ENCODE measurements at places on chromosomes 7 and 10. TPM values are rescaled to one million over a fixed set of nuclear protein-coding genes. Genes with fewer than 3 reads are reported as not detected.

GRCh38 chr10:96651998-96652431 is 65.2 kb upstream of the TM9SF3 start:
- peaks cover 100% of the 10 kb centered on the region for H3K4me1 ChIP-seq
- peak; percentile 89 for DNase-seq
- H3K36me3 ChIP-seq: peaks cover 51% of the 10 kb centered on the region
- H3K27me3 ChIP-seq: no peaks in the 10 kb centered on the region
- peak overlapping the region; percentile 46 for H3K27ac ChIP-seq

DNA sequence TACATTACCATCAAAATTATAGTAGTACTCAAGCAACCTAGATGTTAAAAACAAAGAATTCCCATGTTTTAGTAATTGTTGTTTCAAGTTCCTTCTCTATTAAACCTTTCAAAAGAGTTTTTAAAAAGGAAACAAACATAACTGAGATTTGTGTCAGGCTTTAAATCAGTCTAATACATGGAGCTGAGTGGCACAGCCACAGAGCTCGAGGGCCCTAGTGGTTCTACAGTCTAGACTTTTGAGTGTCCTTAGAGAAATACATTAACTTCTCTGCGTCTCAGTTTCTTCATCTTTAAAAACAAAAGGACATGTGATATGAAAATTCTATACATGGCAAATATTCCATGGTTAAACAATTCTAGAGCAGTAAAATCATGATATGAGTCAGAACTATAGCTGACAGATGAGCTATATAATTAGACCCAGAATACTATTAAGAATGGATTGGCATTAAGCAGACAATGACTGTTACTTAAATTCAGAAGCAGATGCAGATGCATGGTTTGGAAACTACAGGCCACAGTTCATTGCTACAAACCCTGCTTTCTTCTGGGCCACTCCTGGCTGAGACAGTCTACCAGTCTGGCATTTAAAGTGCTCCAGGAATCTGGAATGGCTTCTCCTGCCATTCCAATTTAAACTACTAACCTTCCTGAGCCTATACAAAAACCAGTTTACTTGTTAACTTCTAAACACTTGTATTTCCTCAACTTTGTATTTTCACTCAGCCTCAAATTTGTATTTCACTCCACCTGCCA is 77.4 kb downstream of the EPC1 start:
- H3K27me3 ChIP-seq: no peaks in the 10 kb centered on the region
- DNase-seq: no peak
- no peak overlapping the region for H3K4me3 ChIP-seq
- H3K27ac ChIP-seq: no peak overlapping the region

DNA sequence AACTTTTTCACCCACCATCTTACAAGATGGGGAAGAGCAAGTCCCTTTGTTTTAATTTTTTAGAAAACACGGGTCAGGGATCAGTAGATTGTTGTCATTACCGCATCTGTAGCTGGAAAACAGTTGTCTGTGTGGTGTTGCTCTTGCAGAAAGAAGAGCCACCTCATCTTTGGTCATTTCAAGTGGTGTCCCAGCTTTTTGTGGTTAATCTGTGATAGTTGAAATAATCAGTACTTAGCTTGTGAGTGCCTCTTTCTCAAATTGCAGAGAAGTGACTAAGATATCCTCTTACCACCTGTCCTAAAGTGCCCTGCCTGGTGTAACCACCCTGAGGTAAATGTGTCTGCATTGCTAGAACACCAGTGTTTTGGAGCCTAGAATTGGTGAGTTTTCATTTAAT is 5.5 kb downstream of the PRPF18 start:
- H3K4me3 ChIP-seq: no peak overlapping the region
- peaks cover 15% of the 10 kb centered on the region for H3K36me3 ChIP-seq
- H3K27me3 ChIP-seq: no peaks in the 10 kb centered on the region
- peaks cover 28% of the 10 kb centered on the region for H3K4me1 ChIP-seq
- no peak for DNase-seq

DNA sequence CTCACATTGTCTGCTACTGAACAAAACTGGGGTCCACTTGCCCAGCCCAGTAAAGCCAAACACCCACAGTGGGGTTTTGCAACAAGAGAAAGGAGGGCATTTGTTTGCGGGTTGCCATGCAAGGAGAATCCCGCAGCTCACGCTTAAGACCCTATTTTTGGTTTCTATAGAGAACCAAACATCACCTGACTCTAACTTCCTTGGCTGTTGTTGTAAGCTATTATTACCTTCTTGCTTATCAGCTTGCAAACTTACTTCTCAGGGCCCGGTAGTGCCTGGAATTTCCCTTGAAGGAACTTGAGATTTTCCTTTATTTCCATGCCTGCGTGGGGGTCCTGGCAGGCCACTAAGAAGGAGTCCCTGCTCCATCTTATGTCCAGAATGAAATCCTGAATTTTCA is 20.7 kb downstream of the IFIT3 start:
- H3K27ac ChIP-seq: peak overlapping the region; percentile 78
- no peaks in the 10 kb centered on the region for H3K27me3 ChIP-seq
- H3K36me3 ChIP-seq: no peaks in the 10 kb centered on the region
- peaks cover 23% of the 10 kb centered on the region for H3K4me1 ChIP-seq
- DNase-seq: no peak

Gene SLC18A3
- total RNA-seq: not detected

DNA sequence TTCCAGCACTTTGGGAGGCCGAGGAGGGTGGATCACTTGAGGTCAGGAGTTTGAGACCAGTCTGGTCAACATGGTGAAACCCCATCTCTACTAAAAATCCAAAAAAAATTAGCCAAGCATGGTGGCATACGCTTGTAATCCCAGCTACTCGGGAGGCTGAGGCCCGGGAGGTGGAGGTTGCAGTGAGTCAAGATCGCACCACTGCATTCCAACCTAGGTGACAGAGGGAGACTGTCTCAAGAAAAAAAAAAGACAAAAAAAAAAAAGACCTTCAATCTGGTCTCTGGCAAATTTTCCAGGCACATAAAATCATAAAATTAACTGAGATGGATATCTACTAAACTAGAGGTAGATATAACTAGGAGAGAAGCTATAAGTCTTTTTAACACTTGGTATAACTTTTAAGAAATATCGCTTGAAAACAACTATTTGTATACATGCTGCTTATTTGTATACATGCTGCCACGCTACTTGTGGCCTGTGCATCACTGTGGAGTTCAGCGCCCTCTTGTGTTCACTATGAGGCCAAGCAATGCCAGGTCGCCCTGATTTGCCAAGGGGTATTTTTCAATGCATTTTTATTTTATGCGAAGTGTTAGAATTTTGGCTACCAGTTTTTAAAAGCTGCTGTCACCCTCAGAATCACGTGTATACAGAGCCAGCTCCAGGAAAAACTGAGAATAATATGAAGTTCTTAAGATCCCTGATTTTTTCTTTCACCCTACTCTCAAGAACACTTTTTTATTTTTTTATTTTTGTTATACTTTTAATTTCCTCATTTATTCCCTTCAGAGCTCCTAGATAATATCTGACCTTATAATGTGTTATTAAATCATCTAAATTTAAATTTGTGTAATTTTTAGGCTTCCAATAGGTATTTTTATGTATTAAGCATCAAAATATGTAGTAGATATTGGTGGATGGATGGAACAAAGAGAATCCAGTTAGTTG is 26.7 kb downstream of the CYCS start:
- H3K4me1 ChIP-seq: peaks cover 6% of the 10 kb centered on the region
- H3K4me3 ChIP-seq: no peak overlapping the region
- H3K27ac ChIP-seq: no peak overlapping the region
- no peaks in the 10 kb centered on the region for H3K36me3 ChIP-seq

- H3K27me3 ChIP-seq: no peaks in the 10 kb centered on the region
- no peaks in the 10 kb centered on the region for H3K4me1 ChIP-seq
- H3K4me3 ChIP-seq: no peak overlapping the region
- no peaks in the 10 kb centered on the region for H3K36me3 ChIP-seq
Observed at GRCh38 chr7:106384373-106384772, 99.6 kb upstream of the NAMPT start.

GRCh38 chr10:132469197-132469884 is 68.2 kb upstream of the INPP5A start:
- no peak overlapping the region for H3K4me3 ChIP-seq
- peaks cover 23% of the 10 kb centered on the region for H3K4me1 ChIP-seq
- H3K27me3 ChIP-seq: no peaks in the 10 kb centered on the region
- peak; percentile 72 for DNase-seq
- H3K27ac ChIP-seq: peak overlapping the region; percentile 28

DNA sequence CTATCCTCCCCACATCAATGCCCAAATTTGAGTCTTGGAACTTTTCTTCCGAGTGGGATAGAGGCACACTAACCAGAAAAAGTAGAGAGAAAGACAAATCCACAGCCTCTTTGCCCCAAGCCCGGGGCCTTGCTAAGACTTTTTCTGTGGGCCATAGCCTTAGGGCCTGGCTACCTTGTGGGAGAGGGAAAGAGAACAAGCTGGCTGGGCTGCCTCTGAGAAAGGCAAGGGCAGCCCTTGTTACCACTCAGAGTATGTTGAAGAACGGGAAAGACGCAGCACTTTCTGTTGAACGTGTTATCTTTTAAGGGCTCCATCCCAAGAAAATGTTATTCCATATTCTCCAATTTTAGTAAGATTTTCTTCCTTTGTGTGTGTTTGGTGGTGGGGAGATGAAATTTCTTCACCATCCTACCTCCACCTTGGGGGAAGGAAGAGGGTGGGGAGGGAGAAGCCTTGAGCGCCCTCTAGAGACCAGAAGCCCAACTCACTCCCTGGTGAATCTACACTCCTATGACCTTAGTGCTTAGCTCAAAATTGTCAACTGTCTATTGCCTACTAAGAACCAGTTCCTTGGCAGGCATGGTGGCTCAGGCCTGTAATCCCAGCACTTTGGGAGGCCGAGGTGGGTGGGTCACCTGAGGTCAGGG is 3.9 kb upstream of the NRF1 start:
- H3K36me3 ChIP-seq: no peaks in the 10 kb centered on the region
- no peak overlapping the region for H3K4me3 ChIP-seq
- H3K27ac ChIP-seq: peak overlapping the region; percentile 64
- H3K27me3 ChIP-seq: no peaks in the 10 kb centered on the region
- no peak for DNase-seq

DNA sequence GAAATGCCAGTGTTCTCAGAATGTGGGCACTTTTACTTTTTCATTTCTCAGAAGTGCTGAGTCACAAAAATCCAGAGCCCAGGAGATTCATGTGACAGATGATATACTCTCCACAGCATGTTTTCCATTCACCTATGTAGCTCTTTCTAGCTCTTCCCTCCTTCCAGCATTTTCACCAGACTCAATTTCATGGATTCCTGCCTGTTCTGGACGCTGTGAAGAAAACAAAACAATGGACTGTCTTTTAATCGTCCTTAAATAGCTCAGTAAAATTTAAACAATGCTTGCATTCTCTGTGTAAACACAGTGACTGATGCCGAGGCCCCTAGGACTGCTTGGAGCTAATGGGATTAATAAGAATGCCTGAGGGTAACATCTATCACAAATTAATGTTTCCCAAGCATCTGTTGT is 25.5 kb downstream of the ZNF713 start:
- no peak overlapping the region for H3K4me3 ChIP-seq
- no peak overlapping the region for H3K27ac ChIP-seq
- H3K4me1 ChIP-seq: no peaks in the 10 kb centered on the region

Gene IFIT3
- 22.4 TPM for total RNA-seq

DNA sequence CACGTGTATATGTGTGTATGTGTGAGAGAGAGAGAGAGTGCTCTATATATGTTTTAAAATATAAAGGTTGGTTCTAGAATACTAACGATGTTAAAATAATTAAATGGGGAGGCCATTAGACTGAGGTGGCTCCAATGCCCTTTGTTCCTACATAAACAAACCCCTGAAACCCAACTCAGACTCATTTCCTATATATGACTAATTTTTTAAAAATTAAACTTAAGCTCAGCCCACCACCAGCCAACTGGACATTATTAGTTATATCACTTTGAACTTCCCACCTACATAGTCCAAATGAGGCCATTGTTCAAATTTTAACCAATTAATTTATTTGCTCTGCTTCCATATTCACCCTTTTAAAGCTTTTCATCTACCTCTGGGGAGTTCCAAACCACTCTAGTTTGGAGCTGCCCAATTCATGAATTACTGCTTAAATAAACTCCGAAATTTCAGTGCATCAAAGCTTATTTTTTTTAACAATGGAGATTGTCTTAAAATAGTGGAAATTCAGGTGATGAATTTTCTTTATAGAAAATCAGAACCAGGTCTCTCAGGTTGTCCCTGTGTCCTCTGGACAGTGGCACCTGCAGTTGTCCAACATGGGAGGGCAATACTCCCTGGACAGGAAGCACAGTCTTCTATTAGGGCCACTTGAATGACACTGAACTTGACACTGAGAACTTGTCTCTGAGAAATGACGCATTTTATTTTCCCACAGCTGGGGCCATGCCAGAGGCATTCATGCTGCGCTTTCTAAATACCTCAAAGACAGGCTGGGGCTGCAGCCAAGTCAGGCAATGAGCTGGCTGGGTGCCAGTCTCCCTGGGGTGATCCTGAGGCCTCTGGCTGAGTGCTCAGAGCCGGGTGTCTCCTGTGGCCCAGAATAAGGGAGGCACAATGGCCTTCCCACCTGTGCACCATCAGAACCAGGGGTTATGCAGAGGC is 109.5 kb upstream of the TMEM72 start:
- no peak for DNase-seq
- H3K27ac ChIP-seq: no peak overlapping the region
- H3K36me3 ChIP-seq: no peaks in the 10 kb centered on the region
- no peaks in the 10 kb centered on the region for H3K4me1 ChIP-seq
- H3K4me3 ChIP-seq: no peak overlapping the region

Gene GHRHR
- total RNA-seq: not detected

- peaks cover 22% of the 10 kb centered on the region for H3K4me1 ChIP-seq
- H3K27me3 ChIP-seq: no peaks in the 10 kb centered on the region
- no peaks in the 10 kb centered on the region for H3K36me3 ChIP-seq
Observed at GRCh38 chr10:98339799-98340198, 71.8 kb upstream of the LOXL4 start.

Gene ASIC3
- total RNA-seq: 5.0 TPM

GRCh38 chr10:61135276-61135721 is 191.3 kb upstream of the RHOBTB1 start:
- peaks cover 7% of the 10 kb centered on the region for H3K4me1 ChIP-seq
- H3K27me3 ChIP-seq: no peaks in the 10 kb centered on the region
- no peaks in the 10 kb centered on the region for H3K36me3 ChIP-seq

DNA sequence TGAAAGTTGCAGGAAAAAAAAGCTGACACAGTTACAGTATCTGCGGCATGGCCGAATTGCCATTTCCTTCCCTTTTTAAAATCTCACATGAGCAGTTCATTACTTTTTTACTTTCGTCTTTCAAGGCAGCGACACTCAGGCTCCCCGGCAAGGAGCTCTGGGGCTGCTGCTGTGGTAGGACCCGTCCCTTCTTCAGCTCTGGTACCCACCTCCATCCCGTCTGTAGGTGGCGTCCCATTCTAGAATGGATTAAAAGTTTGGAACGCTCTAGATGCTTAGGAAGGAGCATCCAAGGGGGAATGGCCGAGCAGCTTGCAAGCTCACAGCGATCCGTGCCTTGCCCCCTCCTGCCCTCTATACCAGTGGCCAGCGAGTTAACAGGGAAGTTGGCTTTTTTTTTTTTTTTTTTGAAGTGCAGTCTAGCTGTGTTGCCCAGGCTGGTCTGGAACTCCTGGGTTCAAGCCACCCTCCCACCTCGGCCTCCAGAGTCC is 22.8 kb upstream of the TTYH3 start:
- peak overlapping the region; percentile 43 for H3K4me3 ChIP-seq
- H3K36me3 ChIP-seq: no peaks in the 10 kb centered on the region
- H3K4me1 ChIP-seq: peaks cover 57% of the 10 kb centered on the region
- no peak for DNase-seq
- H3K27ac ChIP-seq: peak overlapping the region; percentile 68
- no peaks in the 10 kb centered on the region for H3K27me3 ChIP-seq

- H3K36me3 ChIP-seq: no peaks in the 10 kb centered on the region
- H3K27ac ChIP-seq: no peak overlapping the region
- H3K27me3 ChIP-seq: no peaks in the 10 kb centered on the region
- H3K4me3 ChIP-seq: no peak overlapping the region
- DNase-seq: no peak
Observed at GRCh38 chr7:154493594-154493993, 441.4 kb downstream of the DPP6 start.

Gene NME8
- 4.6 TPM for total RNA-seq
